Mucosa of descending colon (tissue), 3 donors: ENCODE measurements at places on chromosomes 5 and 9. TPM values are rescaled to one million over a fixed set of nuclear protein-coding genes. Genes with fewer than 3 reads are reported as not detected.

The ANGPTL2 gene
- total RNA-seq = 4.1 TPM

The TERT gene
- 2.1 TPM for total RNA-seq

The SV2C gene
- 0.54 TPM for total RNA-seq

The ADAMTS2 gene
- total RNA-seq = 7.3 TPM

The CTNND2 gene
- total RNA-seq = 3.4 TPM

The SPINK6 gene
- 3.0 TPM for total RNA-seq

The GABRA1 gene
- total RNA-seq = not detected

The TTC16 gene
- total RNA-seq = not detected

The OR1J2 gene
- total RNA-seq = not detected

The INVS gene
- total RNA-seq = 16.8 TPM

The TXNDC8 gene
- not detected for total RNA-seq

The TLX3 gene
- total RNA-seq = not detected

The SLC1A3 gene
- total RNA-seq = 7.9 TPM

The PLPPR1 gene
- total RNA-seq = 0.31 TPM

The NPR3 gene
- 2.8 TPM for total RNA-seq

The ANKRD18B gene
- not detected for total RNA-seq

The CA9 gene
- total RNA-seq = not detected

The PPP2R2B gene
- total RNA-seq = 1.2 TPM

The EGFLAM gene
- 2.1 TPM for total RNA-seq

The ZFR gene
- total RNA-seq = 44.7 TPM

The C9 gene
- not detected for total RNA-seq

The ECM2 gene
- total RNA-seq = 5.0 TPM

The PDLIM4 gene
- 5.6 TPM for total RNA-seq

The NR3C1 gene
- 59.0 TPM for total RNA-seq

The OSTF1 gene
- total RNA-seq = 71.2 TPM

The PANK3 gene
- total RNA-seq = 125 TPM

The SURF4 gene
- total RNA-seq = 117 TPM

The TYRP1 gene
- not detected for total RNA-seq

The ZNF608 gene
- 27.2 TPM for total RNA-seq

The GAS1 gene
- 2.2 TPM for total RNA-seq

The MCTP1 gene
- total RNA-seq = 6.8 TPM

The GPR151 gene
- not detected for total RNA-seq

The PITX1 gene
- total RNA-seq = 6.2 TPM

The PCDHGA5 gene
- total RNA-seq = 1.2 TPM

The GPR21 gene
- 3.2 TPM for total RNA-seq

The JADE2 gene
- 69.9 TPM for total RNA-seq

The LIFR gene
- total RNA-seq = 9.5 TPM

The GSN gene
- 952 TPM for total RNA-seq

The SPARC gene
- total RNA-seq = 410 TPM

The CEP120 gene
- total RNA-seq = 15.0 TPM

The FGFR4 gene
- total RNA-seq = 25.3 TPM
